ENCODE measurements at places on chromosomes 4 and X. TPM values are rescaled to one million over a fixed set of nuclear protein-coding genes. Genes with fewer than 3 reads are reported as not detected.

DNA sequence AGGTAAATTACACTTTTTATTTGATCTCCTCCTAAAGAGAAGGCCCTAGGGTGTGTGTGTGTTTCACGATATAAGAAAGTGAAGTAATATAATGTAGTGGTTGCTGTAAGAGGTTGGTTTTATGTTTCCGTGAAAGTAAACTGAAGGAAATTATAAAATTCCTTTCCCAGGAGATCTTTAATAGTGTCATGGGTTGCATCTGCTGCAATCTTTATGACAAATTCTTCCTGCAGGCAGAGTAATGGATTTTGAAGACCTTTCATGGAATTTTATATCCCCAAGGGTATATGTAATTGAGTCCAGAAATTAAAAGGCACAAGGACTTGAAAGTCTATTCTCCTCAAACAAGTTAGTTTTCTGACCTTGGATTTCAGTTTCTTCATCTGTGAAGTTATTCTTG is 538.6 kb downstream of the ANKRD50 start:
- DNase-seq: no peak

GRCh38 chrX:12379671-12380070 is 241.4 kb downstream of the FRMPD4 start:
- DNase-seq: no peak

KIF4A gene
- total RNA-seq: 0.08 TPM

ADH7 gene
- total RNA-seq: not detected
